Frontal cortex (tissue), 4 donors: ENCODE measurements at places on chromosomes 4 and X.

DNA sequence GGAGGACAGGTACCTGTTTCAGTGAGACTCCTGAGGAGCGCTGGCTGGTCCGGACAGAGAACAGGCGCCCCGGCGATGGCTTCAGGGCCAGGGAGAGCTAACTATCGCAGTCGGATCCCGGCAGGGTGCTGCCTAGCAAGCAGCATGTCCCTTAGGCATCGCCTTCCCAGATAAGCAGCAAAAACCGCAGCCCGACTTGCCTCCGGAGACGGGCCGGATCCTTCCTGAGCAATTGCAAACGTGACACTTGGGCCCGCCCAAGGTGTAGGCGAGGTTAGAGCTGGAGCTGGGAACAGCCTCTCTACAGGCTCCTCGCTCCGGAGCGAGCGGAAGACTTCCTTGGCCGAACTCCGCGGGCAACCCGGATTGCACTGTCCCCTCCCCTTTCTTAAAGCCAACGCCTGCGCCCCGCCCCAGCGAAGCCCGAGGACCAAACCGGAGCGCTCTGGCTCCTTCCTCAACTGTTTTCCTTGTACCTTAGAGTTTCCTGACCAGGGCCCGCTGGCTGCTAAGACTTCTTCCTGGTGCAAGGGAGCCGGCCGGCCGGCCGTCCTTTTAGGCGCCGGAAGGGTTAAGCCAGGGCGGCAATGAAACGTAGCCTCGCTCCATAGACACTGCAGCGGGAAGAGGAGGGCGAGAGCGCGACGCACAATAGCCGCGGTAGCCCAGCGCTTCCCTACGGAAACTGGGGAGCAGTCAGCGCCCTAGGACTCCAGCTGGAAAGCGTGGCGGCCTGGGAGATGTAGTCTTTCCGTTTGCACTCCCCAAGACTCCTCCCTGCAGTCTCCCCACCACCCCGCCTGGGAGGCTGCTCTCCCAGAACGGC, at the start of gene OPHN1:
OPHN1 (minus strand) TSS at position 341 of the 826 bp plus-strand sequence. CDS start 475 bp downstream, outside the sequence.
- DNase-seq = peak; percentile 40

DNA sequence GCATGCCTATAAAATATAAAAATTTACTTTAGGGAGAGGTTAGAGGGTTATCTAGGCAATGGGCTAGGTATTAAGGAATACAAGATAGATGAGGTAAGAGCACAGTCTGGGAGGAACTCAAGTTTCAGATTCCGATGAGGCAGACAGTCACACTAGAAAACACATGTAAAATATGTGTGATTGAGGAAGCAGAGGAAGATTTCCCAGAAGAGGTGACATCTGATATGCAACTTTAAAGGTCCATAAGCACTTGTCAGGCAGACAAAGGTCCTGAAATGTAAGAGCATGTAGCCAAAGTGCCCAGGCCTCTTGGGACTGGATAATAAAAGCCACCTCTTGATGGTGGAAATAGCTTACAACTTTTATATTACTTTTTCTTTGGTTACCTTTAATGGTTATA, 81.1 kb upstream of the AADAT start:
- no peak for DNase-seq

DNA sequence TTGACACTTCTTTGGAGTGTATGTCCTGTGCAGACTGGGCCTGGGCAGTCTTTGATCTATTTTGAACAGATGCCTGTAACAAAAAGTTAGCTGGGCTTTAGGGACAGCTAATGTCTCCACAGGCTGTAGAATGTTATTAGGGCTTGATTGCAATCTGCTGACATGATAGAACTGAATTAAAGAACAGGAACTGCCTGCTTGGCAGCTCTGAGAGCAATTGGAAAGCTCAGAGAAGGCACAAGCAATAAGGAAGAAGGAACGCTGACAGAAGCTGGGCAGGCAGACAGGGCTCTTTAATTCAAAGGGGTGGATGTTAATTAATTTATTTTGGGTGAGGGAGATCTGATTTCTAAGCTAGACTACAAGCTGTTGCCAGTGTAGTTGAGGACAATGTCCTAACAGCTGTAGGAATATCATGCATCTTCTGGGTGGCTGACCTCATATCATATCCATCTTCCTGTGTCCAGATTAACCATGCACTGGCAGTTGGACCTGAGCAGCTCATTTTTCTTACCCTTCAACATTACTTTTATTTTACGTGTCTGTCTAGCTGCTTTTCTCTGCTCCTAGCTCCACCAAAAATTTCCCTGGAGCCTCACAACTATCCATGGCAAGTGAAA, 20.7 kb upstream of the GRXCR1 start:
- no peak for DNase-seq

DNA sequence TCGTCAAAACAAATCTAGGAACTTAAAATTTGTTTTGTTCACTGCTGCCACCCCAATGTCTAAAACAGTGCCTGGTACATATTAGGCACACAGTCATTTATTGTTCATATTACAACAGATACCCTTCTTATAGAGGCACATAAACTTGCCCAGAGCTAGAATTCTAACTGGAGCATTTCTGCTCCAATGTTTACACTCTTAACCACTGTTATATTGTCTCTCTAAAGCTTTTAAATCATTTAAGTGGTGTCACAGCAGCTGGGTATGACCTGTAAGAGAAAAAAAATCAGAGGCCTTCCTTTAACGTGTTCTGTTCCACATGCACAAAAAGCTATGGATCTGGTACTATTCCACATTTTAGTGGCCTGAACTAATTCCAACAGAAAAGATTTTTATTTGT, 3.0 kb downstream of the UBE2D3 start:
- DNase-seq = no peak

GRCh38 chr4:145788755-145789154, 108.8 kb downstream of the C4orf51 start:
- DNase-seq = no peak

DNA sequence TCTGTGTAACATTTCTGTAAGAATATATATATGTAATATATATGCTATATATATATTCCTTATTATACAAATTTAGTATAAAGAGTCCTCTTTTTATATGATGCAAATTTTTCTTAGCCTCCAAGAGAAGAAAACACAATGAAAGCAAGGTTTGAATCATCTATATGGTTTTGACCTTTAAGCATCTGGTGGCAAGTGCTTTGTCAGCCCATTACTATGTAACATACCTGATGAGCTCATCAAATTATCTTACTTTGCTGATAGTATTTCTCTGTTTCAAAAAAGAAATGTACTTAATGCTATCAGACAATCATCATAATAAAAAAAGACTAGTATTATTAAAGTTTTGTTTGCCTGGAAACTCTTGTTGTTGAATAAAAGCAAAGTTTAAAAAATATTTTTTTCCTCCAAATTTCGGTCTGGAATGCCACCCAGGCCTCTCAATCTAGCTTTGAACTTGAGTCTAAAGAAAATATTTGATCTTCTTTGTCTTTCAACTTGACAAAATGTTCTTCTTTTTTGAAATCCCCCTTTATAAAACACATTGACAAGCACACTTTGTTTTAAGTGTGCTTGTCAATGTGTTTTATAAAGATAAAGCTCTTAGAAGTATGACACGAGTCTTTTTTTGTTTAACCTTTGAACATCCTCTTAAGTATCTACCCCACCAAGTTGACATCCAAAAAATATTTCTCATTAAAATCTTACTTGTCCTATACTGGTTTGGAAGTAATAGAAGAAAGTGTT, 26.2 kb downstream of the ZNF330 start:
- DNase-seq = no peak

DNA sequence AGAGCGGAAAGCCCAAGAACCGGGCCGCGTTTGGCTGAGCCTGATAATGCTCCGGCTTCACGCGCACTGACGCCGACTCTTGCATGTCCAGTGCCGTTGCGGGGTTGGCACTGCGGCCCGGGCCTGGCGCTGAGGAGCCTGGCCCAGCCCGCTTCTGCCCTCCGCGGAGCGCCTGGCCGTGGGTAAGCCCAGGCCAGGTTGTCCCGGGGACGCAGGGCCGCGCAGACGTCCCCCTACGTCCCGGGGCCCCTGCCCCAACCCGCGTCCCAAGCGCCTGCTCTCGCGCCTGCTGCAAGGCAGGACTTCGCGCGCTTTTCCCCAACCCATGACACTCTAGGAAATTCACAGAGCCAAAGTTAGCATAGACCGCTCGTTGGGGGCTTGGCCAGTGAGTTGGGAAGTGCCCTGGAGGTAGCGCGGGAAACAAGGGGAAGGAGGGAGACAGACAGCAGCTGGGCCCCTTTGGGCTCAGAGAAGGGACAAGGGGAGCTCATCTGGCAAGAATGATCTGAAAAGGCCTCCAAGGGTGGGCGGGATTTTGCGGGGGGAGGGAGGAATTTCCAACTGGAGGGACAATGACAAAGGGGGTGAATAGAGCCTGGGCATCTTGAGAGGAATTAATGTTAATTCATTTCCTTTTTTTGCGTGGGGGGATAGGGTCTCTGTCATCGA, 665 bp upstream of the LRPAP1 start:
- DNase-seq = no peak

- DNase-seq = no peak
These were observed 165.3 kb upstream of the DGKK start for GRCh38 chrX:50635817-50636365.

GRCh38 chr4:165810726-165811125, 62.3 kb upstream of the TLL1 start:
- DNase-seq = no peak

GRCh38 chrX:101693476-101693875, 33.8 kb upstream of the ARMCX2 start:
- DNase-seq = no peak

DNA sequence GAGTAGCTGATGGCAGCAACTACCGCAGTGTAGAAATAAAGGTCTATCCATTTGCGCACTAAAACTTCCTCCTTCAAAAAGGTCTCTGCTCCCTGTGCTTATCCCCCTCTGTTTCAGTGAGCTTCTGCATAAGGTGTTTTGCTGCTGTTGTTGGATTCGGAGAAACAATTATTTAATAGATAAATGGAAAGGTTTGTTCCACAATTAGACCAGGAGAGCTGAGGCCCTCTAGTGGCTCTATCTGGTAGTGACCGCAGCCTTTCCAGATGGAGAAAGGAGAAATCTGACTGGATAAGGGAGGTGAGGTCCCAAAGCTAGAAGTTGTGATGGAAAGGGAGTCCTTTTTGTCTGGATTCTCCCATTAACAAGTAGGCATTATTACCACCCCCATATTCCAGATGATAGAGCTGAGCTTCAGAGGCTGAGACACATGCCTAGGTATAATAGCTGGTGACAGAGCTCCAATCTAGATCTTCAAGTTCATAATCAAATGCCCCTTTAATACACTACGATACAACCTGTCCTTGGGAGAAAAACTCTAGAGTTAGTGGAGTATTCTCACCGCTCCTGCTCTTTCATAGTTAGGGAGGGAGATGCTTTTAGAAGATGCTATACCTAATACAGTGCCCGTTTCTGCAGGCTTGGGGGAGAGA, 5.1 kb upstream of the GABRQ start:
- DNase-seq = no peak

- no peak for DNase-seq
These were observed 165.5 kb downstream of the AWAT2 start for GRCh38 chrX:69884210-69884609.

DNA sequence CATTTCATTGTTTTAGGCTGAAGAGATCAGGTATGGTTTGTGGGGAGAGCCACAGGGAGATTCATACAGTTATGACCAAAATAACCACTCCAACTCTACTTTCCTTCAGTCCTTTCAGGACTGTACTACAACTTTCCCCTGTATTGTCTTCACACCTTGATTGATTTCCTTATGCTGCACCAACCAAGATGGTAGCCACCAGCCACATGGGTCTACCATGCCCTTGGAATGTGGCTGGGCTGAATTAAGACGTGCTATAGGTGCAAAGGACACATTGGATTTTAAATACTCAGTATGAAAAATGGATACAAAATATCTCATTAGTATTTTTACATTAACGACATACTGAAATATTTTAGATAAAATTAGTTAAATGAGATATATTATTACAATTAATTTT, 11.2 kb downstream of the IRF2 start:
- no peak for DNase-seq

DNA sequence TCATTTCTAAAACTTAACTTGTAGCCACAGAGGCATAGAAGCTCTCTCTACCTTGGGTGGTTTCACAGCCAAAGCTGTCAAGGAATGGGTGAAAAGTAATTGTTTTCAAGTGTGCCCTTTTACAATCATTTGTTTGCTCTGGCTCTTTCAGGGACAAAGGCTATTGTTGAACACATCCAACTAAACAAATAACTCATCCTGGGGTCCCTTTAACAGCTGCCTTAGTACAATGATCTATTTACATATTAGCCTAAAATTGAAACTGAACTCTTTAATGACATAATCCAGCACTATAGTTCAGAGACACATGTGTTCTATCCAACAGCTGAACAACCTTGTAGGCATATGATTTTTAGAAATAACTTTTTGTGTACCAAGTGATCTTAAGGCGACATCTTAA, 3.7 kb downstream of the HHIP start:
- no peak for DNase-seq

DNA sequence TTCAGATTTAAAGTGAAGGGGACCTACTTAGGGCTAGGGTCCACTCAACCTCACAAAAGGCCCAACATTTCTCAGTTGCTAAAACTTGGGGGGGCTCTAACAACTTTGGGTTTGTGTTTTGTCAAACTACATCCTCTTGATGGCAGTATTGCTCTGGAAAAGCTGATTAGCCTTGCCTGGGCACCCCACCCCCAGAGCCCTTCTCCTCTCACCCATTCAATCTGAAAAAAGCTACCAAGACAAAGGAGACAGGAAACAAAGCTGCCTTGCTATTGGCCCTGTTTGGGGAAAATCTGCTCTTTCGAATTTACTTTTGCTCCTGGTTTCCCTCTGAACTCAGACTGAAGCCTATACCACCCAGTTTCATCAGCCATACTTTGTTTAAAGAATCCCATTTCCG, 195.2 kb upstream of the STK26 start:
- DNase-seq = no peak

DNA sequence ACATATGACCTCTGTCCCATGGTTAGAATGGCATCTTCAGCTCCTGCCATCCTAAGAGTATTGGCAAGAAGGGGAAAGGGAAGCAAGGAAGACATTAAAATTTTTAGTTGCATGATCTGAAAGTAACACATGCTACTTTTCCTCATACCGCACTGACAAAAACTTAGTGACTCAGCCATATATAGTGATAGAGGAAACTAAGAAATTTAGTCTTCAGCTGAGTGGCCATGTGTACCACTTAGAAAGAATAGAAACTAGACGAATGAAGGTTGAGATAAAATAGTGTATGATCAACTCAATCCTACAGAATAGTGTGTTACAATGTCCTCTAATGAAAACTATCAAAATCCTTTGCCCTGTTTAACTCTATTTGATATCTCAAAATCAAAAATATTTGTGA, 164.1 kb downstream of the PPP3CA start:
- DNase-seq = no peak

GRCh38 chr4:43130228-43131021, 237.9 kb downstream of the GRXCR1 start:
- no peak for DNase-seq

GRCh38 chr4:182337366-182337765, 94.2 kb downstream of the TENM3 start:
- DNase-seq = no peak

DNA sequence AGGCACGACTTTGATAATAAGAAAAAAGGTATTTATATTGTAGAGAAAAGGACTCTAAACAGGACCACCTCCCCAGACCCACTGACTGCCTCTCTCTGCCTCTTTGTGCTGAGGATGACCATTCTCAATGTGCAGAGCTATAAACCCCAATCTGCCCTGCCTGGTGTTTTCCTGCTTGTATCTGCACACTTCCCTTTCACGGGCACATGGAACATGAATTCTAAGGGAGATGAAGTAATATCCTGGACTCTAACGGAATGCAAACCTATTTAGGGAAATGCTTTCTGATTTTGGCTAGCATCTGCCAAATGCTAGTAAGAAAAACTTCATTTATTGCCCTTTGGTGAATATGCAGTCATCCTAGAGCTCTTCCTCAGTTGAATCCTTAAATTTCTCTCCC, 2.4 kb downstream of the DIPK2B start:
- no peak for DNase-seq
